ENCODE measurements at places on chromosomes 4 and X. TPM values are rescaled to one million over a fixed set of nuclear protein-coding genes. Genes with fewer than 3 reads are reported as not detected.

GRCh38 chrX:10759141-10759799, 138.9 kb upstream of the MID1 start:
- no peak for DNase-seq
- H3K36me3 ChIP-seq = no peaks in the 10 kb centered on the region
- no peak overlapping the region for H3K4me3 ChIP-seq
- H3K27me3 ChIP-seq = no peaks in the 10 kb centered on the region
- no peak overlapping the region for H3K27ac ChIP-seq
- no peaks in the 10 kb centered on the region for H3K4me1 ChIP-seq

DNA sequence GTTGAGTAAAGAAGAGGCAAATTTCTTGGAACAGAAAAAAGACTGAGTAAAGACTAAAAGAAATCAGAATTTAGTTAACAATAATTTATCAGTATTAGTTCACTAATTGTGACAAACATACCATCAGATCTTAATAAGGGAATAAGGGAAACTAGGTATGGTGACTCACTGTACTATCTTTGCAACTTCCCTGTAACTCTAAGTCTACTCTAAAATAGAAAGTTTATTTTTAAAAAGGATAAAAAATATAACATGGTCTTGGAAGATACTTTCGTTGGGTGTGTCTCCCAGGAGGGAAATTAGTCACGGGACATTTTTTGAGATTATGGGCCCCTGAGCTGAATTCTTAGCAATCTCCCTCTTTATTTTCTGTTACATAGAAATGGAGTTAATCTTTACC, 97.3 kb downstream of the EMCN start:
- peaks cover 13% of the 10 kb centered on the region for H3K27me3 ChIP-seq
- no peaks in the 10 kb centered on the region for H3K36me3 ChIP-seq
- no peak overlapping the region for H3K4me3 ChIP-seq
- no peak overlapping the region for H3K27ac ChIP-seq

DNA sequence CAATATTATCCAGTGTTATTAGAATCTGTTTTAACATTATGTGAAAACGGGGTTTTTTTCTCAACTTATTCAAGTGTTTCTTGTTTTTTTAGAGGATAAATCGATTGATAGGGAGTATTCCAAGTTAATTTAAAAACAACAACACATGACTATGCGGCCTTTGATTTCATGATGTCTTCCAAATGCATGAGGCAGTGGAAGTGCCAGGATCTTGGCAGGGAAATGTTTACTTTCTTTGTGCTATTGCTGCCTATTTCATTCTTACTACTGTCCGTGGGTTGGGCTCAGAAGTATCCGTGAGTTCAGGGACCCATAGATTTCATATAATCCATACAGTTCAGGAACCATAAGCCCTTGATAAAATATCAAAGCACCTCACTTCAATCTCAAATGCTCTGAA, 64.6 kb downstream of the ABCG2 start:
- H3K27me3 ChIP-seq = peaks cover 6% of the 10 kb centered on the region
- H3K4me3 ChIP-seq = no peak overlapping the region
- no peak for DNase-seq
- no peaks in the 10 kb centered on the region for H3K36me3 ChIP-seq

DNA sequence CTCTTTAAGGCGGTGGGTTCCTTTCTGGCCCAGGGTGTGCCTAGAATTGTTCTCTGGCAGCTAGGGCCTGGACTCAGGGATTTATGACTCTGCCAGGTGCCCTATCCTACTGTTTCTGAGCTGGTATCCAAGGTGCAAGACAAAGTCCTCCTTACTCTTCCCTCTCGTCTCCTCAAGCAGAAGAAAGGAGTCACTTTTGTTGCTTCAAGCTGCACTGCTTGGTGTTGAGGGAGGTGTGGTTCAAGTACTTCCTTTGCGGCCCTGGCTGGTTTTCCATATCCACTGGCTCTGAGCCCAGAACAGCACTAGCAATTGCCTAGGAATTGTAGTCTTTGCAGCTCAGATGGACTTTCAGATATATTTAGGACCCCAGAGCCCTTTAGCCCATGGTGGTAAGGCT, 39.3 kb downstream of the RTL3 start:
- no peak overlapping the region for H3K4me3 ChIP-seq
- H3K27me3 ChIP-seq = no peaks in the 10 kb centered on the region
- H3K27ac ChIP-seq = no peak overlapping the region
- DNase-seq = no peak

FANCB gene
- total RNA-seq = 9.3 TPM

DNA sequence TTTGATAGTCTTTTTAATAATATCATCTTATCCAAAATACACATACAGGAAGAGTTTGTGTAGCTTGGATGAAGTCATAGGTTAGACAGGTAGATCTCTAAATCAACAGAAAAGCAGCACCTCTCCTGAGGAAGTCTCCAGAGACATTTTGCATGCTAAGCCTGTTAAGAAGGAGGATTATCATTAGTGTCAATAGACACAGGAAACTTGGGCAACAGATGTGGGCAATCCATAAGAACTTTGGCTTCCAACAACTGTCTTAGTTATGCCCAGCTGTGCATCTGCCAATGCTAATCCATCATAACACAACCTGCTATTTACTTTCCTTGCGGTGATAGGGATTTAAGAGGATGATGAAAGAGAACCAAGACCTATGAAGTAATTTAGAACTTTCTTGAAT, 1052.6 kb downstream of the RPA4 start:
- no peak for DNase-seq
- no peaks in the 10 kb centered on the region for H3K36me3 ChIP-seq
- H3K27me3 ChIP-seq = no peaks in the 10 kb centered on the region
- no peak overlapping the region for H3K27ac ChIP-seq
- no peak overlapping the region for H3K4me3 ChIP-seq

GRCh38 chr4:63170923-63171322, 1238.3 kb downstream of the TECRL start:
- H3K4me3 ChIP-seq = no peak overlapping the region
- H3K36me3 ChIP-seq = no peaks in the 10 kb centered on the region
- H3K27ac ChIP-seq = no peak overlapping the region
- DNase-seq = no peak
- no peaks in the 10 kb centered on the region for H3K4me1 ChIP-seq
- H3K27me3 ChIP-seq = no peaks in the 10 kb centered on the region

GRCh38 chr4:125739760-125740159, 425.0 kb downstream of the FAT4 start:
- no peak overlapping the region for H3K27ac ChIP-seq
- no peaks in the 10 kb centered on the region for H3K4me1 ChIP-seq
- no peaks in the 10 kb centered on the region for H3K27me3 ChIP-seq
- DNase-seq = no peak
- no peaks in the 10 kb centered on the region for H3K36me3 ChIP-seq

MYOZ2 gene
- not detected for total RNA-seq

NEIL3 gene
- 30.3 TPM for total RNA-seq

- peaks cover 2% of the 10 kb centered on the region for H3K4me1 ChIP-seq
- no peak overlapping the region for H3K4me3 ChIP-seq
- H3K27ac ChIP-seq = no peak overlapping the region
- H3K27me3 ChIP-seq = no peaks in the 10 kb centered on the region
- no peaks in the 10 kb centered on the region for H3K36me3 ChIP-seq
These were observed 124.0 kb upstream of the STIM2 start for GRCh38 chr4:26736621-26737020.

GRCh38 chrX:112669824-112670223, 9.9 kb downstream of the LHFPL1 start:
- DNase-seq = no peak
- H3K4me3 ChIP-seq = no peak overlapping the region
- H3K4me1 ChIP-seq = no peaks in the 10 kb centered on the region
- H3K27me3 ChIP-seq = no peaks in the 10 kb centered on the region
- no peaks in the 10 kb centered on the region for H3K36me3 ChIP-seq

EPGN gene
- total RNA-seq = 0.43 TPM
